ENCODE measurements at places on chromosomes 11 and 22. TPM values are rescaled to one million over a fixed set of nuclear protein-coding genes. Genes with fewer than 3 reads are reported as not detected.
A peak's percentile ranks its signal among the peaks of the same experiment; 100 is the strongest.

OR51B4 gene
- 0.78 TPM for total RNA-seq

CRYBA4 gene
- total RNA-seq, result not detected

KDM4E gene
- not detected for total RNA-seq

ABCC8 gene
- 14.4 TPM for total RNA-seq

PNPLA3 gene
- 0.15 TPM for total RNA-seq

MTNR1B gene
- not detected for total RNA-seq

OR52A1 gene
- total RNA-seq, result not detected

DNA sequence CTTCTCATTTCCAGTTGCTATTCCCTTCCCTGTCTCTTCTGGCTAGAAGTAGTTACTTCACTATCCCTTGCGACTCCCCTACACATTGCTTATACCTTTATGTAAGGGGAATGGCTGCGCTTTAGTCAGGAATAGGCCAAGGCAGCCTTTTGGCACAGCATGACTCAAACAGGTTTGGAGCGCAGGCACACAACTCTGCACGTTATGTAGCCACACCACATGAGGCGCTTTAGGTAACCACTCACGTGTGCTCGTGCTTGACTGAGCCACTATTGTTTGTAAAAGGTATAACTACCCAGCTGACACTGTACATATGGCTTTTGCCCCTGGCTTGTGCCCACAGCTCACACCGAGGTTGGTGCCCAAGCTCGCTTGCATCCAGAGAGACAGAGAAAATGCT is 46.7 kb upstream of the LIPT2 start:
- H3K27me3 ChIP-seq, result peaks cover 6% of the 10 kb centered on the region
- DNase-seq, result no peak
- H3K36me3 ChIP-seq, result no peaks in the 10 kb centered on the region
- H3K4me1 ChIP-seq, result no peaks in the 10 kb centered on the region

- H3K27me3 ChIP-seq, result no peaks in the 10 kb centered on the region
- peak; percentile 94 for DNase-seq
- H3K4me1 ChIP-seq, result peaks cover 38% of the 10 kb centered on the region
- H3K27ac ChIP-seq, result peak overlapping the region; percentile 61
- no peak overlapping the region for H3K4me3 ChIP-seq
- no peaks in the 10 kb centered on the region for H3K36me3 ChIP-seq
These were observed 29.5 kb upstream of the WNT7B start for GRCh38 chr22:46006379-46007002.

DNA sequence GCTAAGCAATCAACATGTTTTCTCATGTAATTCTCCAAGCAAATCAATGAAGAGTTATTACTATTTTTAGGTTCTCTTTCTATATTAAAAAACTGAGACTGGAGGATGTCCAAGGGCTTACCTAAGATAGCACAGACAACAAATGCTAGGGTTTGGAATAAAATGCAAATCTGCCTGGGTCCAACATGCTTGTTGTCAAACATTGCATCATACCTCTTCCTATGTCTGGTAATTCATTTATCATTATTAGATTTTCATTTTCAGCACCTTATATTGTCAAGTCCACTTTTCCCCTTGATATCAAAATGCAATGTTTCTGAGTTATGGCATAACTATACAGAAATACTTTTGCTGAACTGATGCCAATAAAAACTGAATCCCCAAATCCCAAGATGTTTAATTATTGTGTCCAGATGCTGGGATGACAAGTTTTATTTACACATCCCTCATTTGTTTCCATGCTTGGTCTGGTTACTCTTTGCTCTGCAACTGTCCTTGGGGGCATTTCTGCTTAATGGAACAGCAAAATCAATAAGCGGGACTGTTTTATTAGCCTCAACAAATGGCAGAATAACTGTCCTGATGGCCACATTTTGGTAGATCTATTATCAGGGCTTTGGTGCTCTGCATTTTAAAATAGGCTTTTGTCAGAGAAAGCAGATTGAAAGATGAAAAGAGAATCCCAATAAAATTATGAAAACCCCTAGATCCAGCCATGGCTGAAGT is 86.0 kb downstream of the C11orf87 start:
- H3K4me3 ChIP-seq, result no peak overlapping the region
- no peaks in the 10 kb centered on the region for H3K36me3 ChIP-seq
- no peaks in the 10 kb centered on the region for H3K4me1 ChIP-seq
- DNase-seq, result no peak
- no peak overlapping the region for H3K27ac ChIP-seq

GRCh38 chr11:1542267-1542666 is 29.8 kb downstream of the DUSP8 start:
- H3K36me3 ChIP-seq, result no peaks in the 10 kb centered on the region
- no peak for DNase-seq
- H3K4me3 ChIP-seq, result no peak overlapping the region
- H3K4me1 ChIP-seq, result peaks cover 9% of the 10 kb centered on the region

DNA sequence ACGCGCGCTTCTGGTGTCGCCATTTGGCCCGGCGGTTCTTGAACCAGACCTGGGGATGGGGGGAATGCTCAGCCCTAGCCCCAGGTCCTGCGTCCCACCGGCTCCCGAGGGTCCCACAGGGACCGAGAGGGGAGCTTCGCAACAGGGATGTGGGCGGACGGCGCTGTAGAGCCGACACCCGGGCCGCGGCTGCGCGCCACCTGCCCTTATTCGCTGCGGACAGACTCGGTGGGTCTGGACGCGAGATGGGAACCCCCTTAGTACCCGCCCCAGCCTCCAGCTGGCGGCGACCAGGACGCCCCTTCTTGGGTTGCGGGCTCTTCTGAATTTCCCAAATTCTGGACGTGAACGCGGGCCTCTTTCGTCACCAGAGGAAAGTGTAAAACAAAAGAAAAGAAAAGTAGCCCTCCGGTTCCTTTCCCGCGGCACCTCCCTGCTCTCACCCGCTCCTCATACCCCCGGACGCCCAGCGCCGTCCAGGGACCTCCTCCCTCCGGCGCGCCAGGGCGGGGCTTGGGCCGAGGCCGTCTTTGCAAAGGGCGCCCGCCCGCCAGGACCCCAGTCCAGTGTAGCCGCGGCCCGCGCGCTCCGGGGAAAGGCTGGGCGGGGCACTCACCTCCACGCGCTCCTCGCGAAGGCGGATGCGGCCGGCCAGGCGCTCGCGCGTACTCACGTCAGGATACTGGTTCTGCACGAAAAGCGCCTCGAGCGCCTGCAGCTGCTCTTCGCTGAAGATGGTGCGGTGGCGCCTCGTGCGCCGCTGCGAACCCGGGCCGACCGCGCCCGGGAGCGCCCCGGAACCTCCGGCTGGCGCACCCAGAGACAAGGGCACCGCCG is 827 bp downstream of the GSC2 start:
- peaks cover 5% of the 10 kb centered on the region for H3K4me1 ChIP-seq
- DNase-seq, result no peak
- no peak overlapping the region for H3K27ac ChIP-seq
- H3K4me3 ChIP-seq, result no peak overlapping the region

DNA sequence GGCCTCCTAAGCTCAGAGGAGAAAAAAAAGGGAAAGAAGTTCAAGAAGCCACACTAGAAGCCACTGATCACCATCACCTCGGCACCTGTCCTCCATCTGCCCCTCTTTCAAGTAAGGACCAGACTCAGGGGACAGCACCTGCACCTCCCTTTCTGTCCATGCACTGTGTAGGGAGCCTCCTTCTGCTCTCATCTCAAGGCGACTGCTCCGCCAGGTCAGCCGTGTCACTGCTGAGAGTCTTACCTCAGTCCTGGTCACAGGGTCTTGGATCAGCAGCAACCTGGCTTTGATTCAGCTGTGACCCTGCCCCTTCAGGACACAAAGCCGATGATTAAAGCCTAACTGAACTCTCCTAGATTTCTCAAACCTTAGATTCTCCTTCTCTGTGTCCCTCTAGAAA is 101.5 kb downstream of the ZNF280B start:
- no peaks in the 10 kb centered on the region for H3K36me3 ChIP-seq
- no peak overlapping the region for H3K4me3 ChIP-seq
- no peaks in the 10 kb centered on the region for H3K4me1 ChIP-seq
- no peak for DNase-seq
- H3K27me3 ChIP-seq, result no peaks in the 10 kb centered on the region

- H3K4me1 ChIP-seq, result peaks cover 9% of the 10 kb centered on the region
- DNase-seq, result no peak
- no peak overlapping the region for H3K27ac ChIP-seq
- H3K4me3 ChIP-seq, result no peak overlapping the region
- H3K27me3 ChIP-seq, result no peaks in the 10 kb centered on the region
These were observed 87.5 kb upstream of the SESN3 start for GRCh38 chr11:95318498-95318897.

DNA sequence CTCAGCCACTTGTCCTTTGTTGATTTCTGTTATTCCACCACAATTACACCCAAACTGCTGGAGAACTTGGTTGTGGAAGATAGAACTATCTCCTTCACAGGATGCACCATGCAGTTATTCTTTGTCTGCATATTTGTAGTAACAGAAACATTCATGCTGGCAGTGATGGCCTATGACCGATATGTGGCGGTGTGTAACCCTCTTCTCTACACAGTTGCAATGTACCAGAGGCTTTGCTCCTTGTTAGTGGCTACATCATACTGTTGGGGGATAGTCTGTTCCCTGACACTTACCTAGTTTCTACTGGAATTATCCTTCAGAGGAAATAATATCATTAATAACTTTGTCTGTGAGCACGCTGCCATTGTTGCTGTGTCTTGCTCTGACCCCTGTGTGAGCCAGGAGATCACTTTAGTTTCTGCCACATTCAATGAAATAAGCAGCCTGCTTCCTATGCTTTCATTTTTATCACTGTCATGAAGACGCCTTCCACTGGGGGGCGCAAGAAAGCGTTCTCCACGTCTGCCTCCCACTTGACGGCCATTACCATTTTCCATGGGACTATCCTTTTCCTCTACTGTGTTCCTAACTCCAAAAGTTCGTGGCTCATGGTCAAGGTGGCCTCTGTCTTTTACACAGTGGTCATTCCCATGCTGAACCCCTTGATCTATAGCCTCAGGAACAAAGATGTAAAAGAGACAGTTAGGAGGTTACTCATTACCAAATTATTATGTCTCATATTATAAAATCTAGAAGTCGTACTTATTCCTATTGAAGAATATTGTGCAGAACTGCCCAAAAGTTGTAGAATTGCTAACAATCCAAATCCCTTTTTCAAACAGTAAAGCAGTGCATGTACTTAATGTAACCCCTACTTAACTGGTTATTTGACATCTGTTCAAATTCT is 53.2 kb downstream of the OR4C6 start:
- DNase-seq, result no peak
- H3K4me3 ChIP-seq, result no peak overlapping the region
- no peaks in the 10 kb centered on the region for H3K27me3 ChIP-seq
- H3K4me1 ChIP-seq, result no peaks in the 10 kb centered on the region
- no peak overlapping the region for H3K27ac ChIP-seq

DNA sequence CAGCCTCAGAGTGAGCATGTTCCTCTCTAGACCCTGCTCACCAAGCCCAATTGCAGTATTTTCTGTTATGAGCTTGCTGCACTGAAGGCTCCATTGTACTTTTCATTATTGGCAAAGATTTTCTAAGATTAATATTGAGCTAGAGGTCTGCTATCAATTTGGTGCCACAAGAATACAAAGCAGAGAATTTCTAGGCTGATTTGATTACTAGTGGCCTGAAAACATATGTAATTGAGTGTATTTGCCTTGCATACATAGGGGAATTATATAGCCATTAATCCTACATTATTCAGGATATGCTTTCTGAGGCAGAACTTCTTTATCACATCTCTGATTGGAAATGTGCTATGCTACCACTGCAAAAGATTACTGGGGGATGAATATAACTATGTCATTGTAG is 322.9 kb upstream of the ZC3H12C start:
- no peaks in the 10 kb centered on the region for H3K4me1 ChIP-seq
- no peak overlapping the region for H3K4me3 ChIP-seq
- H3K27ac ChIP-seq, result no peak overlapping the region
- H3K36me3 ChIP-seq, result no peaks in the 10 kb centered on the region
- no peaks in the 10 kb centered on the region for H3K27me3 ChIP-seq
- DNase-seq, result no peak

GRCh38 chr11:134138376-134138775 is 69.5 kb downstream of the JAM3 start:
- H3K27ac ChIP-seq, result no peak overlapping the region
- no peak for DNase-seq
- H3K27me3 ChIP-seq, result no peaks in the 10 kb centered on the region
- H3K36me3 ChIP-seq, result no peaks in the 10 kb centered on the region

GRCh38 chr22:32043391-32043790 is 330 bp downstream of the SLC5A1 start:
- DNase-seq, result no peak
- H3K27ac ChIP-seq, result no peak overlapping the region
- no peak overlapping the region for H3K4me3 ChIP-seq

DNA sequence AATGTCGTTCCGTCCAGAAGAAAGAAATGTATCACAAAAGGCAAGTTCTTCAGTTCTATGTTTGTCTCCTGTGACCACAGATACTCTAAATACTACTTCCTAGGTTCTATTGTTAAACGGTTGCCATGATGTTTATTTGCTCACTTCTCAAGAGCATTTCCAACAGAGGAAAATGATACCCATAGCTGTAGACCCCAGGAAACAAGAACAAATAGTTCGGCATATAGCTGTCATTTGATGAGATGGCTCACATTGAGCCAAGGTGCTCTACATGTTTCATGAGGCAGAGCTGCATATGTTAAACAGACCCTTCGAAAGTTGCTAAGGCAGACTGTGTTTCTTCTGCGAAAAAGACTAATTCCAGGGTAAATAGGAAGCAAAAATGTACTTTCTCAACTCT is 15.4 kb upstream of the ANGPTL5 start:
- no peaks in the 10 kb centered on the region for H3K4me1 ChIP-seq
- no peak overlapping the region for H3K27ac ChIP-seq

DNA sequence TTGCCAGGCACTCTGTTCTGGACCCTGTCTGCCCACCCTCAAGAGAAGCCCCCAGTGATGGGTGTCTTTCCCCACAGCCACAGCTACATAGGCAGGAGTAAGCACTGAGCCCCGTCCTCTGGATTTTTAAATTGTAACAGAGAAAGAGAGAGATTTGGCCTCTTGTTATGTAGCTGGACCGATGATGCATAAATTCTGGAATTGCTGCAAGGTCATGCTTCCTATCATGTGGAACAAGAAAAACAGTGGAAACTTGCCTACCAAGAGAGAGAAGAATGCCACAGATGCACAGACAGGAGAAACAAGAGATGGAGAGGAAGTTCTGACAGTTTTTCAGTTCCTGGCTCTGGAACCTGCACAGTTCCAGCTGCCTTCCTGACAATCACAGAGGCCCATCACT is 150.2 kb downstream of the ETS1 start:
- no peaks in the 10 kb centered on the region for H3K4me1 ChIP-seq
- no peak overlapping the region for H3K4me3 ChIP-seq
- peak overlapping the region; percentile 42 for H3K27ac ChIP-seq
- peak; percentile 36 for DNase-seq
- no peaks in the 10 kb centered on the region for H3K27me3 ChIP-seq

GRCh38 chr11:65560555-65561418 is 2.6 kb upstream of the LTBP3 start:
- H3K4me3 ChIP-seq, result no peak overlapping the region
- H3K4me1 ChIP-seq, result peaks cover 54% of the 10 kb centered on the region
- no peaks in the 10 kb centered on the region for H3K36me3 ChIP-seq
- H3K27me3 ChIP-seq, result no peaks in the 10 kb centered on the region
- peak overlapping the region; percentile 93 for H3K27ac ChIP-seq

DNA sequence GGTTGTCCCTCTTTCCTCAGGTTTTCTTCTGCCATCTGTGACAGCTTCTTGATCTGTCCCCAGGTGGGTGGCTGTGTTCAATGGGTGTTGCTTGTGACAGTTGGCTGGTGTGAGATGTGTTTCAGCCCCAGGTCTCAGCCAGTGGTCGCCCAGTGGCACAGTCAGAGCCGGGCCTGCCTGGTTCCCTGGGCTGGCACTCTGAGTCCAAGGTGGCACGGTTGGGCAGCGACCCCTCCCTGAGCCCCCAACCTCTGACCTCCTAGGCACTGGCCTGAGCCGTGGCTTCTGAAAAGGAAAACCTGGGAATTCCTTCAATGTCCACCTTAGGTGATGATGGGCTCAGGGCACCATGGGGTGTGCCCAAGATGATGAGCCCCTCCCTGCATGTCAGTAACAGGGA is 14.0 kb upstream of the PRODH start:
- no peak overlapping the region for H3K4me3 ChIP-seq
- H3K36me3 ChIP-seq, result no peaks in the 10 kb centered on the region
- H3K27me3 ChIP-seq, result no peaks in the 10 kb centered on the region
- no peak overlapping the region for H3K27ac ChIP-seq
- peak; percentile 3 for DNase-seq

All from adrenal gland (tissue), 19 donors.